ENCODE measurements at places on chromosomes 3 and 15.

- no peak for DNase-seq
Observed at GRCh38 chr3:58691997-58692396, 25.4 kb upstream of the FAM3D start.

GRCh38 chr3:14513566-14514322 is 26.4 kb downstream of the GRIP2 start:
- no peak for DNase-seq

DNA sequence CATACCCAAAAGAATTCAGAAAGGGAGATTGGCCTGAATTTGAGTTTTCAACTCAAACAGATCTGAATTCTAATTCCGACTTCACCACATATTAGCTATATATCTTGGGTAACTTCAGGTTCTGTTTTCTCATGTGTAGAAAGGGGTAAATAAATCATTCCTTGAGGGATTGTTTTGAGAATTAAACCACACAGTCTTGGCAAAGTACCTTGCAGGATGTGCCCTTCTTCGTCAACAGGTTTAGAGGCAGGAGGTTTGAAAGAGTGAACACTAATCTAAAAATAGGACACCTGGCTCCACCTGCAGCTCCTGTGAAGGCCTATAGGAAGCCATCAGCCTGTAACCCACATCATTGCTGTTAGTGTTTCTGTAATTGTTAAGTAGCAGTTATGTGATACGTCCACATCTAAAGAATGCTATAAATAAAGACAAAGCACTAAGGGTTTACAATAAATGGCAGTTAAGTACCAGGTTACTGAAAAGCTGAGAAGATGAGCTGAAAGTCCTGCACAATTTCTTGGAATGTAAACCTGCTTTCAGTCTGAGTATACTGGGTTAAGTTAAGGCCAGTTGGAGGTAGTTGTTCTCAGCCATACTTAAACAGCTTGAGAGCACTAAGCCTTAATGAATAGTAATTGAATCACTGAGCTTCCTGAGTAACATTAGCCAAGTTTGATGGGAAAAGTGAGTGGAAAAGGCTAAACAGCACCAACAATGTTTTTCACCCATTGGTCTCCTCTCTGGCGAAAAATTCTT is 6.0 kb downstream of the CCDC80 start:
- DNase-seq = no peak

- no peak for DNase-seq
Observed at GRCh38 chr3:105835606-105836005, 33.2 kb downstream of the CBLB start.

GRCh38 chr3:79361748-79362378 is 405.9 kb downstream of the ROBO1 start:
- no peak for DNase-seq

- DNase-seq = no peak
Observed at GRCh38 chr15:29747837-29748417, 74.3 kb downstream of the TJP1 start.

DNA sequence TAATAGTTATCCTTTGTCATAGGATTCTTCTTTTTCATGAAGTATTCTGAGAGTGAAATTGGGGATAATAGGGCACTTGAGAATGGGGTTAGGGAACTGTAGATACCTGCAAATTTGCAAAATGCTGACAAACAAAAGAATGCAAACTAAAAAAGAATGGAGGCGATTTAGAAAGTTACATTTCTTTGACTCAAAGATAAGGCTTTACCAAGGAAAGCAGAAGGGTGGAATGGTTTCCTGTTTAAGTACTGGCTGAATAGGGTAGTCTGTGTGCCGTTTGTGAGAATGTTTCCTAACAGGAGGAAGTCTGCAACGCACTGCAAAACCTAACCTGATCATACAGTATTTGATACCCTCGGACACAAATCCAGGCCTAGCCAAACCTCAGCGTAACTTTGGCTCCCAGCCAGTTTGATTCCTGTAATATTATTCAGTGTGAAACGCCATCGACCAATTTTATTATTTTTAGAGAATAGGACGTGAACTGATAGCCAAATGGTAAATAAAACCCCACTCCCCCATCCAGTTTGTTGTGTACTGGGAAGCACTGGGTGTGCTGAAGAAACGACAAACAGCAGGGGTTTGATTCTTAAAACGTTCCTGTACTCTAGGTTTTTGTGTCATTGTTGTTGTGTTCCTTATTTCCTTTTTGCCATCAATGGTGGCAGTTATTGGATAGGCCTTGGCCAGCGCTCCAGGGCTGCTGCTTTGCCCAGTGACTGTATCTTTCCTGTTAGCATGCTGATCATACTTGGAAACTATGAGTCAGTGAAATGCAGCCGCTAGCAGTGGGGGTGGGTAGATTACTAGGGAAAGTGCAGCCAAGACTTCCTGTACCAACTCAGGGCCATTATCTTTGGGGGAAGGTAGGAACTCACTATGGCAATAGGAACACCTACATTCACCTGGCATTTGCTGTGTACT is 148.0 kb upstream of the TBL1XR1 start:
- DNase-seq = peak; percentile 66

DNA sequence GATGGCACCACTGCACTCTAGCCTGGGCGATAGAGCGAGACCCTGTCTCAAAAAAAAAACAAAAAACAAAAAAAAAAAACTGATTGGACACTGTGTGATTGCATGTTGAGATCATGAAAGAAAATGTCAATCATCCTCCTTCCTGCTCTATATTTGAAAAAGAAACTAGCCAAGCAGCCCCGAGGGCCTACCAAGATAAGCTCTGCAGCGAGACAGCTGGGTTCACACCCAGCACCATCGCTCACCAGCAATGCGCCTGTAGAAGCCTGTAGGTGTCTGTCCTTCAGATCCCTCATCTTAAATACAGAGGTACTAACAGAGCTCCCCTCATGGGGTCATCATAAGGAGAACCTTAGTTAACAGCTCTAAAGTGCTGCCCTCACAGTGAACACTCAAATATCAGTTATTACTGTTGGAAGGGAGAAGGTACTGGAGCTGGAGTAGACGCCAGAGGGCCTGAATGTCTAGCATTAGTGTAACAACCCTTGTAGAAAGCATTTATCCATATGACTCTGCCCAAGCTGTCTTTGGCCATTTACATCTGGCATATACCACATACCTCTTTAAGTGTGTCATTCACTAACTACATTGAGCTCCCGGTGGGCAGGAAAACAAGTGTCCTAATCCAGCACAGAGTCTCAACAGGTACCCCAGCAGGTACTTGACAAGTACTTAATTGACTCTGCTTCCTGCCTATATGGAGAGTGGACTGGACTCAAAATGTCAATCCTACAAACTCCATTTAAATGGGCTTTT is 22.9 kb downstream of the MYLK start:
- no peak for DNase-seq

- no peak for DNase-seq
Observed at GRCh38 chr15:69760258-69760845, 307.7 kb downstream of the RPLP1 start.

DNA sequence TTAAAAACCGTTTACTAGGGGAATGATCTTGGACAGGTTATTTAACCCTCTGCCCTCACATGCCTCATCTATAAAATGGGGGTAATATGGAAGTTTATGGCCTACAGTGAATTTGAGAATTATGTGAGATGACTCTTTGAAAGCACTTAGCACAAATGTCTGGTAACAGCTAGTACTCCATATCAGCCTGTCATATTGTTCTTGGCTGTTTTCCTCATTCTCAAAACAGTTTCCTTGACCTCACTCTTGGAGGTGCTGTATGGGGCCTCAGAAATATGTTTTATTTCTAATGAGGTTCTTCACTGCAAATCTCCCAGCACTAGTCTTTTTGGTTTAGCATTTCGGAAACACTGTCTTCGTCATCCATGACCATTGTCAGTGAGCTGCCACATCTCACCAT is 398.2 kb downstream of the FEZF2 start:
- DNase-seq = no peak

GRCh38 chr3:141646760-141647561 is 91.1 kb upstream of the RNF7 start:
- DNase-seq = no peak

- DNase-seq = no peak
Observed at GRCh38 chr15:100230784-100231183, 111.0 kb downstream of the ADAMTS17 start.

- no peak for DNase-seq
Observed at GRCh38 chr3:164521644-164522043, 556.7 kb downstream of the SI start.

DNA sequence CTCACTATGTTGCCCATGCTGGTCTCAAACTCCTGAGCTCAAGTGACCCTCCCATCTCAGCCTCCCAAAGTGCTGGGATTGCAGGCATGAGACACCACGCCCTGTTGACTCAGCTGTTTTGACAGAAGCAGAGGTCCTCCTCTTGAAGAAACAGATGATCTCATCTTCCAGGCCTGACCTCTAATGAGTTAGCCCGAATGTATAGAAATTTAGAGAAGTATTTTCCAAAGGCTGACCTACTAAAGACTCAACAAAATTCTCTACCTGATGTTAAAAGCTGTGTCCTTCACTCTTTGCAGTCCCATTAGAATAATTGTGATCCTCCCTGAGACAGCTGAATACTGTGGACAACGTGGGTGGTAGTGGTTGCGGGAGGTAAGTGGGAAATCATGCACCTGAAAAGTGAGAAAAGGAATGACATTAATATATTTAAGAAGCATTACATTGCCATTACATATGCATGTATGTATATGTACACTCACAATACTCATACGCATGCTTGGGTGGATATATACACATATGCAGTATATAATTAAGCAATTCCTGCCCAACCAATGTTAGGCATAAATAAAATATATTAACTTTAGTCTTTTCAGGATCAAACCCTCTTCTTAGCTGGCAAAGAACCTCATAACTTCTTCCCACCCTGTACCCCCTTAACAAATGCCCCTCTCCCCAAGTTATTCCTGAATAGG is 204.6 kb upstream of the NR2F2 start:
- DNase-seq = no peak

DNA sequence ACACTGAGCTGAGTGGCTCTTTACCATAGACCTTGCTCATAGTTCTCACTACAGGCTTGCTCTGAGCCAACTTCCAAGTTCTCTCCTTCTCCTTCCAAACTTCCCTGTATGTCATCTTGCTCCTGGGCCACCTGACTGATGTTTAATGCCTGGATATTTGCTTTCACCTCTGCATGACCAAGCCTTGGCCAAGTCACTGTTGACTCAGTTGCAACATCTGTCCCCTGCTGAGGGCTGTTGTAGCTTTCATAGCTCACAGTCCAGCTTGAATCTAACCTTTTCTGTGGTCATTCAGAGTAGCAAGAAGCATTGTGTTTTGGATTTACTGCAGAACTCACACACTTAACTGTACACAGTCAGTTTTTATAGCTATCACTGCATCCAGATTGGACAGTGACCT is 171.8 kb upstream of the ROPN1 start:
- DNase-seq = no peak

DNA sequence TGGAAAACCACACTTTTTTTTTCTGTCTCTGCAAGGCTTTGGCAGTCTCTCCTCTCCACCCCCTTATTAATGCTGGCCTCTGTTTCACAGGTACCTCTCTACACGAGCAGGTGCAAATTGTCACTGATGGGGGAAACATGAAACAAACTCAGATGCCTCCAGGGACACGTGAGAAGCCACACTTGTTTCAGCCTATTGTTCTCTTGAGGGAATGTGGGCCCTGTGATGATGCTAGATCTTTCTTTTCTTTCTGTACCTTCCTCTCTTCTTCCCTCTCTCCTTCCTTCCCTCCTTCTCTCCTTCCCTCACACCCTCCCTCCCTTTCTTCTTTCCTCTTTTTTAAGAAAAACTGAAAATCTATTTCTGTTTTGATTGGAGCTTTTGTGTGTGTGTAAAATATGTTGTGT is 5.7 kb upstream of the BLM start:
- no peak for DNase-seq

DNA sequence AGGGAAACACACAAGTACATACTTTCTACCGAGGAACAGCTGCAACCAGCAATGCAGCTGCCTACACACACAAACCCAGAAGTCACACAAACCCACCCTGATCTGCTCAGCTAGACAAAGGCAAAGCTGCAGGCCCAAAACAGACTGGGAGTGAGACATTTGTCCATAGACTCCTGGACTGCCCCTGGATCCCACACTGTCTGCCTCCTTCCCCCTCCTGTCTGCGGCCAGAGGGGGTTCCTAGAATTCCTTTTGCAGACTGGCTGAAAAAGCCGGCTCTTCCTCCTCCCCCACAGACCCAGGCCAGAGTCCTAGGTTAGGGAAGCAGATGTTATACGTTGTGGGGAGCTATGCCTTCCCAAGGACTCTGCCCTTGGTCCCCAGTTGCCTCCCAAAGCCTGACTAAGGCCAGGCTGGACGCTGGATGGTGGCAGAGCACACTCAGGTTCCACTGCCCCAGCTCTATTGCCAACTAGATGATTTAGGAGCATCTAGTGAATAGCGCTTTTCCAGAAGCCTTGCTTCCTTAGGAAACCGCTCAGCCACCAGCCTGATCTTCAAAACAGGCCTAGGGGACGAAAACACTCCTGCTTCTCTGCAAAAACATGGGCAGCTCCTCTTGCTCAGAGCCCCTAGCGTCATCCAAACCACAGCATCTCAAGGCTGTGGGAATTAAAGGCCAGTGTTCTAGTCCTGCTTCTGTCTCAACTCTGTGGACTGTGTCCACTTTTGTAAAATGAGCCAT is 37.4 kb upstream of the CILP start:
- DNase-seq = no peak

DNA sequence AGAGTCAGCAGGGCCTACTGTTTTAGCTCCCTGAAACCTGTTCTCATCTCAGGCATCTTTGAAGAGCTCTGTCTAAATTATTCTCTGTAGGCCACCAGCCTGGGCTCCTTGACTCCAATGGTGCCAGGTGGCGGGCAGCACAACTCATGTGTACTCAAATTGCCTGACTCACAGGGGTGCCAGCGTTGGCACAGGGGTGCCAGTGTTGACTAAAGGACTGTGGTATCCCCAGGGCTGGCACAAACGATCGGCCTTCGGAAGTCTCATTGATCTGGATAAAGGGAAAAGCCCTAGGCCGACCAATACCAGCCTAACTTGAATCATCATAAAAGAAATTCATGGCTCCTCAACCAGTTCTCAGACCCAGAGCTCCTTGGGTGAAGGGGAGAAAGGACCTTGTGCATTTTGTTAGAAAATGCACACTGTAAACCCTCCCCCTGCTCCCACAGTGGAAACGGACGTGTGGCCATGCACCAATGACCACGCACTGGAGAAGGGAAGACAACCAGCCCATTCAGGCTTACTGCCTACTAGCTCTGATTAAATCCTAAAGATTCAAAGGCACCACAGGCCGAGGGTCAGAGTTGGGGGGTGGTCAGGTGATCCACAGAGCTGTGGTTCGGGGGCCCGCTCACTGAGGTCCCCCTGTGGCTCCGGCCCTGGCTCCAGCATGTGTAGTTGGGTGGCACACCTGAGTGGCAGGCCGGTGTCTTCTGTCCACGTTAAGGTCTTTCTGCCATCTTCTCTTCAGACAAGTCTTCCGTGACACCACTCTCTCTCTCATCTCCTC is 68.9 kb downstream of the NIPA2 start:
- no peak for DNase-seq
